ENCODE measurements at places on chromosomes 2 and 18. TPM values are rescaled to one million over a fixed set of nuclear protein-coding genes. Genes with fewer than 3 reads are reported as not detected.

GRCh38 chr2:41973871-41974270 lies 74.0 kb upstream of the PKDCC start:
- DNase-seq = no peak

DNA sequence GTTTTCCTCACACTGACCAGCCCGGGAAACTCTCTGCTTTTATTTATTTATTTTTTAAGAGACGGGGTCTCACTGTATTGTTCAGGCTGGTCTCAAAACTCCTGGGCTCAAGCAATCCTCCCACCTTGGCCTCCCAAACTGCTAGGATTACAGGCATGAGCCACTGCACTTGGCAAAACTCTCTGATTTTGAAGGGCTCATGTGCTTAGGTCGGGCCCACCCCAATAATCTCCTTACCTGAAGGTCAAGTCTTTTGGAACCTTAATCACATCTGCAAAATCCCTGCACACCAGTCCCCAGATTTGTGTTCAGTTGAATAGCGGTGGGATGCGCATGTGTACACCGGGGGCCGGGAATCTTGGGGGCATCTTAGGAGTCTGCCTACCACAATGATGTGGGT lies 7.7 kb upstream of the ECEL1 start:
- DNase-seq = no peak

DNA sequence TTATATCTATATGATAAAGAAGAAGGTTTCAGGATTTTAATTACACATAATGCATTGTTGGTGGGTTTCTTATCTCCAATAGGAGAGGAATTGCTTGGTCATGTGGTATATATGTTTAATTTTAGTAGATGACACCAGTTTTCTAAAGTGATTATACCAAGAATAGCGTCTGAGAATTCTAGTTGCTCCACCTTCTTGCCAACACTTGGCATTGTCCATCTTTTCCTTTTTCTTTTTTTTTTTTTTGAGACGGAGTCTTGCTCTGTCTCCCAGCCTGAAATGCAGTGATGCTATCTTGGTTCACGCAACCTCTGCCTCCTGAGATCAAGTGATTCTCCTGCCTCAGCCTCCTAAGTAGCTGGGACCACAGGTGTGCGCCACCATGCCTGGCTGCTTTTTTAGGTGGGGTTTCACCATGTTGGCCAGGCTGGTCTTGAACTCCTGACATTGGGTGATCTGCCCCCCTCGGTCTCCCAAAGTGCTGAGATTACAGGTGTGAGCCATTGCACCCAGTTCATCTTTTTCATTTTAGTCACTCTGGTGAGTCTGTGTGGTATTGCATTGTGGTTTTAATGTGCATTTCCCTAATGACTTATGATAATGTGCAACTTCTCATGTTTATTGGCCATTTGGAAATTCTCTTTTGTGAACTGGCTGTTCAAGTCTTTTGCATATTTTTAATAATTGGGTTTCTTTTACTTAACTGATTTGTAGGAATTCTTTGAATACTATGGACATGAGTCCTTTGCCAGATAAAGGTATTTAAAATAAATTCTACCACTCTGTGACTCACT lies 37.3 kb upstream of the ZNF512 start:
- DNase-seq = no peak

- peak; percentile 70 for DNase-seq
Observed at GRCh38 chr2:19955544-19956422, 34.1 kb downstream of the WDR35 start.

DNA sequence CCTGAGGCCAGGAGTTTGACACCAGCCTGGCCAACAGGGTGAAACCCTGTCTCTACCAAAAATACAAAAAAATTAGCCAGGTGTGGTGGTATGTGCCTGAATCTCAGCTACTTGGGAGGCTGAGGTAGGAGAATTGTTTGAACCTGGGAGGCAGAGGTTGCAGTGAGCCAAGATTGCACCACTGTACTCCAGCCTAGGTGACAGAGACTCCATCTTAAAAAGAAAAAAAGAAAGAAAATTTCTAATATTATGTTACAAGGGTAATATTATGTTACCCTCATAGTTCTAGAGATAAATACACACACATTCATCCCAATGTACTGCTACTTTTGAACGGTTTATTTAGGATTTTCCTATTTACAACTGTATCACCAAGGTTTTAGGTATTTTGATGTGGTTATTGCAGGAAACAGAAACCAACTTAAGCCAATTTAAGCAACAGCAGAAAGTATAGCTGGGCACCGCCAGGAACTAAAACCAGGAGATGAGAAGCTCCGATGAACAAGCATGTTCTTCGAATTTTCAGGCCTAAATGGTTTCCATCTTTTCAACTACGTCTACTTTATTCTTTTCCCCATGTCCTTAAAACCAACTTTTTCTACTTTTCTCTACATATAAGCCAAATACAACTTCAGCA lies 11.8 kb upstream of the ROCK1 start:
- DNase-seq = no peak

GRCh38 chr2:31258351-31258750 lies 24.4 kb downstream of the EHD3 start:
- no peak for DNase-seq

DNA sequence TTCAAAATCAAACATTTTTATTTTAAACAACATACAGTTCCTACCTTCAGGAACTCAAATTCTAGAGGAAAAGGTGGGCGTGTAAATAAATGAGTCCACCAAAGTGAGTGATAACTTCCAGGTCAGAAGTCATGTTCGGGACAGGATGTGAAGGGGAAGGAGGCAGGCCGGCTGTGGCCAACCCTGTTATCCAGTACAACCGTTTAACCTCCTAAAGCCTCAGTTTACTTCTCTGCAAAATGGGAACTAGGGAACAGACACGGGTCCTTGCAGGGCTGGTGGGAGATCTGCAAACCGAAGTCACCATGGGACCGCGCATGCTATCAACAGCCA lies 373 bp downstream of the EIPR1 start:
- DNase-seq = no peak

GRCh38 chr2:88827821-88828220 lies 136.3 kb downstream of the RPIA start:
- DNase-seq = no peak

DNA sequence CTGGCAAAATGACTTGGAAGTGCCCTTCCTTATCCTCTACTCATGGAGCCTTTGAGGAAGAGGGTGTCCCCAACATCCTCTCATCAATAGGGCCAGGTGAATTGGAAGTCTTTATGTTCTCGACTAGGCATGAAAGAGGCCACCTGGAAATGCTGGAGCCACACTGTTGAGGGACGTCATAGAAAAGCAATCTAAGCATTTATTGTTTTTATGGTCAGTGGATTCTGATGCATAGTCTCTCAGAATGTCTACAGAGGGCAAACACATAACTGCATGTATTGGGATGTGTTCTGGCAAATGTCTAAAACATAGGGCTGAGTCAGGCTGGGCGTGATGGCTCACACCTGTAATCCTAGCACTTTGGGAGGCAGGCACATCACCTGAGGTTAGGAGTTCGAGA lies 246.6 kb upstream of the SP5 start:
- no peak for DNase-seq

The MC4R gene
- total RNA-seq = not detected

The ZFAND2B gene
- 16.4 TPM for total RNA-seq

The KCNJ3 gene
- not detected for total RNA-seq
